ENCODE measurements at places on chromosomes 16 and 17. TPM values are rescaled to one million over a fixed set of nuclear protein-coding genes. Genes with fewer than 3 reads are reported as not detected.

Gene ATP2A1
- polyA plus RNA-seq, result 0.29 TPM

Gene CDH3
- 711 TPM for polyA plus RNA-seq

Gene KREMEN2
- 3.8 TPM for polyA plus RNA-seq

Gene TRPV2
- 0.09 TPM for polyA plus RNA-seq

Gene DNAI2
- polyA plus RNA-seq, result not detected

Gene NIP7
- 26.9 TPM for polyA plus RNA-seq

- DNase-seq, result no peak
These were observed 37.8 kb downstream of the KLHDC4 start for GRCh38 chr16:87728026-87728425.

GRCh38 chr17:59844884-59845594 is 47.7 kb downstream of the TUBD1 start:
- DNase-seq, result no peak

DNA sequence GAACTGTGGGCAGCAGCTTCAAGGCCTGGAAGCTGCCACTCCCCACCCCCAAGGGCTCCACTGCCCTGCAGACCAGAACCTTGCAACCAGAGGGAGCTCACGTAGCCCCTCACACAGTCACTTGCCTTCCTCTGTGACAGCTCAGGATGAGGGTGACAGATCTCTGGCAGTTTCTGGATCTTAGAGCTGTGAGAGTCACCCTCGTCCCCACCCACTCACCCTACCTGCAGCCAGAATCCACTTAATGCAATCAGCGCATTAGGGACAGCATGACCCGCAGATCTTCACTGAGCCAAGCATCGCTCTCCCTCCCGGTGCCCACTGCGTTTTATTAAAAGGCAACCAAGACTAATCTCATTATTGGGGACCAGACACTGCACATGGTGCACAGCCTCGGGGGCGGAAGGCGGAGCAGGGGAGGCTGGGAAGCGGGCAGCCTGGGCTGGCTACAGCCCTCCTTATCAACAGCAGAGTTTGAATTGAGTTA is 3.5 kb downstream of the CYB561 start:
- no peak for DNase-seq

DNA sequence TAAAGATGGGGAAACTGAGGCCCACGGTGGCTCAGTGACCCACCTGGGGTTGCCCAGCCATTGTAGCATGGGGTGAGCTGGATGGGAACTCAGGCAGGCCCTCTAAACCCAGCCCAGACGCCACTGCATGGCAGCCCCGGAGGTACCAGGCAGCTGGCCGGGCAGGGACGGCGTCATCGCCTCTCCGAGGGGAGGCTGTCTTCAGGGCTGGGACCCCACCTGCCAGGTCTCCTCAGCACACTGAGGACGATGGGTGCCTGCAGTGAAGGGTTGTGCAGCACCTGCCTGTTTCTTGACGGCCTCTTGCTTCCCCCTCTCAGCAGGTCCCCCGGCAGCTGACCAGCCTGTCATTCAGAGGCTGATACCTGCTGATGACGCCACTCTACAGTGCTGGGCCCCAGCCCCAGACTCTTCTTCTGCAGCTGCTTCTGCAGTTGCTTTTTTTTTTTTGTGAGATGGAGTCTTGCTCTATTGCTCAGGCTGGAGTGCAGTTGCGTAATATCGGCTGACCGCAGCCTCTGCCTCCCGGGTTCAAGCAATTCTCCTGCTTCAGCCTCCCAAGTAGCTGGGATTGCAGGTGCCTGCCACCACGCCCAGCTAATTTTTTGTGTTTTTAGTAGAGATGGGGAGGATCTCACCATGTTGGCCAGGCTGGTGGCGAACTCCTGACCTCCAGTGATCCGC is 24.7 kb downstream of the RNF213 start:
- no peak for DNase-seq

DNA sequence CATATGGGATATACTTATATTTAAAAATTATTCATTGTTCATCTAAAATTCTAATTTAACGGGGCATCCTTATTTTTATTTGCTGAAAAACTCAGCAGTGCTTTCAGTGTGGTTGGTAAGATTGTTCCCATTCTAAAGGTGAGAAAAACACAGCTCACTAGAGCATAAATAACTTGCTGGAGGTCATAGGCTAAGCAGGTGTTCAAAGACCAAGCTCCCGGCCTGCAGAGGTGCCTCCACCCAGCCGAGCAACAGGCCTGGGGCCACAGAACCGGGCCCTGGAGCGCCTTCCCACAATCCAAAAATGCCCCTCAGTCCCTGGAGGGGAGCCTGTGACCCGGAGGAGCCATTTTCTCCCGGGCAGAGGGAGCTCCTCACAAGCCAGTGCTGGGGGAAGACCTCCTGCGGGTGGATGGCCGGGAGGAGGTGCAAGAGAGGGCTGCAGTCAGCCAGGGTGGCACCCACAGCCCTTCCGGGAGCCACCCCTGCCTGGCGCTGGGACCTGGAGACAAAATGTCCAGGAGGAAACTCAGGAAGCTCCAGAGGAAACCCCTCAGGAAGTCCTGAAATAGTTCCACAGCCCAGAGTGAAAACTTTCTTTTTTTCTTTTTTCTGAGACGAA is 14.7 kb downstream of the ABR start:
- DNase-seq, result no peak

- DNase-seq, result no peak
These were observed 249.6 kb downstream of the RBFOX3 start for GRCh38 chr17:79361221-79361734.

- DNase-seq, result no peak
These were observed 9.0 kb downstream of the EMP2 start for GRCh38 chr16:10571354-10571753.

DNA sequence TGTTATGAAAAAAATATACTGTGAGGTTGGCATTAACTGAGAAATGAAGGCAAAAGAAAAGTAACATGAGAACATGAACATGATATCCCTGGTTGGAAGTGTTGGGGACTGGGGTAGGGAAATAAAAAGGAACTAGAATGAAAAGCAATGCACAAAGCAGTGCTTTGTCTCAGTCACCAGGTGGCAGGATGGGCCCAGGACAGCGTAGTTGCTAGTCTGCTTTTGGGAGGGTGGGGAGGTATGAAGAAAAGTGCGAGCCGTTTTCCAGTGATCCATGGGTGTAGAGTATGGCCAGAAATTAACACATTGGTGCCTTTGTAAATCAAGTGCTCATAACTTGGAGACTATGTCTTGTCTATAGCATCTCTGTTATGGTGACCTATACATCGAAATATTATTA is 662.5 kb upstream of the SALL1 start:
- DNase-seq, result no peak

- DNase-seq, result no peak
These were observed 116.9 kb downstream of the NTN1 start for GRCh38 chr17:9138161-9138717.

GRCh38 chr16:1723450-1724147 is 17.6 kb downstream of the MAPK8IP3 start:
- DNase-seq, result no peak

DNA sequence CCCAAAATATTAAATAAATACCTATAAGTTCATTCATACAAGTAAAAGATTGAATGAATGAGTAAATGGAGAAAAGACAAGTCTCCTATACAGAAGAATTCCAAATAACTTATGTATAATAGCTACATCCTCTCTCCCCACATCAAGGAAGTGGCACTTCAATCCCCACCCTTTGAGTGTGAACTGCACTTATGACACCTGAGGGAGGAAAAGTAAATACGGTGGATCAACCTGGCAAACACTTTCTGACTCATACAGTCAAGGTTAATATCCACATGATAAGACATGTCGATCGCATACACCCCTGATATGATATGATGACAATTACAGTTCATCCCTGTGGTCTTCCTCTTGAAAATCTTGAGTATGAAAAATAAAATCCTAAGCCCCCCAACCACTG is 18.0 kb downstream of the SLFN12L start:
- DNase-seq, result no peak

GRCh38 chr16:16890964-16891363 is 512.0 kb downstream of the NPIPA7 start:
- DNase-seq, result no peak

DNA sequence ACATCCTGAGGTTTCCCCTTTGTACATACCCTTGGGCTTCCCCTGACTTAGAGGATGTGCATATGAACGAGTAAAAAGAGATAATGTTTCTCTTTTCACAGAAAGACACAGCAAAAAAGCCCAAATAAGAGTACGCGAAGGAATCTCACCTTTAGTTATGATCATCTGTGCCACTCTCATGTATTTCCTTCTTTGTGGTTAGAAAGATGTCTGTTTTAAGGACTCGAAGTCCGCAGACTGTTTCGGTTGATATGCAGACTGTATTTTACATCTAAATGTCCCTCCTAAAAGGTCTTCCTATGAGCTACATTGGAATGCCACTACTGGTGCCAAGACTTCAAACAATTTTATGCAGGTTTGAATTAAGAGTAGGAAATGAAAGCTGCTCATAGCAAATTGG is 102.3 kb upstream of the GOT2 start:
- DNase-seq, result no peak

GRCh38 chr17:1322014-1322428 is 42.6 kb downstream of the TRARG1 start:
- no peak for DNase-seq

DNA sequence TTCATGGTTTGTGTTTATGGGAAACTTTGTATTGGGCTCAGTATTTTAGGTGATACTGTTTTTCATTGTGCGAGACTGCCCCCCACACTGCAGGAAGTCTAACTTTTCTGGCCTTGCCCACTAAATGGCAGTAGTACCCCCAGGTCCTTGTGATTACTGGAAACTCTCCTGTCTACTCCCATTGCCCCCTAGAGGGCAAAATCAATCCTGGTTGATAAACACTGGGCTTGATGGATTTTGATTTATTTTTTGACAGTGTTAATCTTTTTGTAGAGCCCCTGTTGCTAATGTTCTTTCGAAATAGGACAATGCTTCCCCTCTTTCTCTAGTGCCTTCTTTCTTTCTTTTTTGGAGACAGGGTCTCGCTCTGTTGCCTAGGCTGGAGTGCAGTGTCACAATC is 15.5 kb downstream of the METTL9 start:
- DNase-seq, result no peak

DNA sequence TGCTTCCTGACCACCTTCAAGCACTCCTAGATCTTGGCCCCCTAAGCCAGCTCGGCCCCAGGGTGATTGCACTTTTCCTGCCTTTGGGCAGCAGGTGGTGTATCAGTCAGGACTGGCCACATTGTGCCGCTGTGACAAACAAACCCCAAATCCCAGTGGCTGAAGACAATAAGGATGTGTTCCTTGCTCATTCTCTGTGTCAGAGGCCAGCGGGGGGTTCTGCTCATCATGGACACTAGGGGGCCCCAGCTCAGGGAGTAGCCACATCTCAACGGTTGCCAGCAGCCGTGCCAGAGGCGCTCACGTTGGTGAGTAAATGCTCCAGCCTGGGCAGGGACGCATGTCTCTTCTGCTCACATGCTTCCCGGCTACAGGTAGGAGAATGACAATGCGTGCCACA is 60.4 kb downstream of the ZDHHC7 start:
- no peak for DNase-seq

DNA sequence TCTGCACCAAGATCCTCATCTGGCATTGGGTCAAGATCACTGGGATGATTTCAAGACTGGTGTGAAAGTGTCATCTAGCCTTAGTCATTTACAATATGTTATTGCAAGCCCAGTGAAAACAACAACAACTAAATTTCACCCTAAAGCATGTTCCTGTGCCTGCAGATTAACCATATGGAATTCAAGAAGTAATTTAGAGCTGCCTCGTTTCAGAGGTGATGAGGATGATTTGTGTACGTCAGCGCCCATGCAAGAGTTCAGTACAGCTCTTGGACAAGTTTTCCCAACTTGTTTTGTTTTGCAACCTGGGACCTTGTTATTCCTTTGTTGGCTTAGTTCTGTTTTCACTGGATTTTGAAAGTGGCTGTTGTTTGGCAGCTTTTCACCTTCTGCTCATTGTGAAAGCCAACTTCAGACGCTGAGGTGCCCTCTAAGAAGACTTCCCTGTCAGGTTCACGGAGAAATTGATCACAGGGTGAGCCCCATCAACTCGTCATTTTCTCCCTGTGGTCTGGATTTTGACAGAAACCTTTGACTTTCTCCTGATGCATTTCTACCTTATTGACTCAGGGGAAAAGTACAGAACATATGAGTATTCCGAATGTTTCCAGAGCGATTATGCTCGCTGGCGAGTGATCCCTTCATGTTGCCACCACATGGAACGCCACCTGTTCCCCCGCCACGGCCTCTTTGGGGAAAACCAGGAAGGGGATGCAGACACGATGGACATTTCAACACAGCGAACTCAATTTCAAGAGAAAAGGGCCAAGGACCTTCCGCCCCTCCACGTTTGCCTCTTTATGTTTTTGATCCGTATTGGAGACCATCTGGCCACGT is 85.6 kb downstream of the FOXL1 start:
- no peak for DNase-seq

DNA sequence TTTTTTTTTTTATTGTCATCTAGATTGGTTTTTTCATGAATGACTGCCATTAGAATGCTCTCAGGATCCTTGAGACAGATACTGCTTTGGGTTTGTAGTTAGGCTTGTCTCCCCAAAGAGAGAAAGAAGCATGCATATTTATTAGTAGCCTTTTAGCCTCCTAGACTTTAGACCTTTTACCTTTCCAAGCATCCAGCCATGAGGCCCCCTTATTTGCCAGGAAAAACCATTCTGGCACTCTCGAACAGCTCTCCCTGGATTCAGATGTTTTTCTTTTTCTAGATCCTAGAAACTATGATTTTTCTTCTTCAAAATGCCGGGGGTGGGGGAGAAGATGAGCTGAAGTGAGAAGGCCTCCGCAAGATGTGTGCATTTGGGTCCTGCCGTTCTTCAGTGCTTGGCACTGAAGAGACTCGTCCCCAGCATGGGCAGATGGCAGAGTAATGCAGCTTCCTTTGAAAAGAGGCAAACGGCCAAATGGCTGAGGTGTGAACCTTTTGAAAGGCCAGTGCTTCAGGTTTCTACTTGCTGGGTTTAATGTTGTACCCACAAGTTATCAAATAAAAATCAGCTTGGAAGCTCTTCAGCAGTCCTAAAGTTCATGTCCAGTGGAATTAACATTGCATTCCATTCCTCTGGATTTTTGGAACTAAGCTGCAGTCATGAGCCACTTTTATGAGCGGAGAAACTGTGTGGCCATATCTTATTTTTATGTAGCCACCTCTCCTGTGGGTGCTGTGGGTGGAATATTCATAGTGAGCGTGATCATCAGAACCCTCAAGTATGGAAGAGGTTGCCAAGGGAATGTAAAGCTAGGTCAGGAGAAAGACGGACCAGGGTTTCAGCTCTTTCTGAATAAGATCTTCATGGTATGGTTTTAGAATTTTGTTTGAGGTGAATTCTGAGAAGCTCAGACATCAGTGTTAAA is 7.2 kb downstream of the SOCS7 start:
- DNase-seq, result no peak

- DNase-seq, result no peak
These were observed 14.6 kb upstream of the CSNK1D start for GRCh38 chr17:82287868-82288801.

GRCh38 chr17:50995668-50996067 is 125.0 kb downstream of the SPAG9 start:
- no peak for DNase-seq

All from keratinocyte (primary cell).